ENCODE measurements at places on chromosomes 1 and 21. TPM values are rescaled to one million over a fixed set of nuclear protein-coding genes. Genes with fewer than 3 reads are reported as not detected.
A peak's percentile ranks its signal among the peaks of the same experiment; 100 is the strongest.

- no peak overlapping the region for H3K27ac ChIP-seq
- no peaks in the 10 kb centered on the region for H3K27me3 ChIP-seq
- no peak for DNase-seq
- H3K4me1 ChIP-seq, result no peaks in the 10 kb centered on the region
- no peaks in the 10 kb centered on the region for H3K36me3 ChIP-seq
Measured at GRCh38 chr1:70836456-70836855, 211.2 kb downstream of the PTGER3 start.

DNA sequence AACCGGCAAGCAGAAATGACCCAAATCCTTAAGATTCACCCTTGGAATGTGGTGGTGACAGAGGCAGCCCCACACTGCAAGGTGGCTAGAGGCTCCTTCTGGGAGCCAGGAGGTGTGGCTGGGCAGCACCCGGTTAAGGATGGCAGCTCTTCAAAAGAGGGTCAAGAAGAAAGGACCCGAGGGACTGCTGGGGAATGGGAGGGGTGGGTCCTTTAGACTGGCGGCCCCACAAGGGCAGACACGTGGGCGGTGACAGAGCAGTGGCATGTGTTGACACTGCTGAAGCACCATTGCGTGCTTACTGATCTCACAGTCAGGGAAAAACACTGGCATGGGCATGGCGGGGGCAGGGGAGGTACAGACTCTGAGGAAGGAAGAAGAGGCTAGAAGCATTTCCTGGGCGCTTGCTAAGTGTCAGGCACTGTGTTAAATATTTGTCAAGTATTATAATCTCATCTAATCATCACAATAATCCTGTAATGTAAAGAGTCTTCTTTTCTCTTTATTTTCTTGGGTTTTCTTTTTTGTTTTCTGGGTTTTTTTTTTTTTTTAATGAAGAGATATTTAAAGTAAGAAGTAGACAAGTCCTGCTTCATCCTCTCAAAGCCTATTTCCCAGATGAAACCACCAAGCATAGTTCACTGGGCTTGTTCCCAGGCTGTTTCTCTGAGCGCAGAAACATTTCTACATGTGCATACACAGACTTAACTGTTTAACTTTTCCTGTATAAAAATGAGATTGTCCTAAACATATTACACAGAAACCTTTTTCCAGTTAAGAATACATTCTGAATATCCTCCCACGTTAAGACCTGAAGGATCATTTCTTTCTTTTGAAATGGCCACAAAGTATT is 165.8 kb upstream of the EDN2 start:
- H3K4me3 ChIP-seq, result no peak overlapping the region
- H3K36me3 ChIP-seq, result no peaks in the 10 kb centered on the region
- peak; percentile 75 for DNase-seq
- no peaks in the 10 kb centered on the region for H3K27me3 ChIP-seq
- H3K4me1 ChIP-seq, result peaks cover 17% of the 10 kb centered on the region

GRCh38 chr1:174726167-174726879 is 273.4 kb upstream of the CACYBP start:
- no peak overlapping the region for H3K27ac ChIP-seq
- DNase-seq, result no peak
- H3K27me3 ChIP-seq, result no peaks in the 10 kb centered on the region

DNA sequence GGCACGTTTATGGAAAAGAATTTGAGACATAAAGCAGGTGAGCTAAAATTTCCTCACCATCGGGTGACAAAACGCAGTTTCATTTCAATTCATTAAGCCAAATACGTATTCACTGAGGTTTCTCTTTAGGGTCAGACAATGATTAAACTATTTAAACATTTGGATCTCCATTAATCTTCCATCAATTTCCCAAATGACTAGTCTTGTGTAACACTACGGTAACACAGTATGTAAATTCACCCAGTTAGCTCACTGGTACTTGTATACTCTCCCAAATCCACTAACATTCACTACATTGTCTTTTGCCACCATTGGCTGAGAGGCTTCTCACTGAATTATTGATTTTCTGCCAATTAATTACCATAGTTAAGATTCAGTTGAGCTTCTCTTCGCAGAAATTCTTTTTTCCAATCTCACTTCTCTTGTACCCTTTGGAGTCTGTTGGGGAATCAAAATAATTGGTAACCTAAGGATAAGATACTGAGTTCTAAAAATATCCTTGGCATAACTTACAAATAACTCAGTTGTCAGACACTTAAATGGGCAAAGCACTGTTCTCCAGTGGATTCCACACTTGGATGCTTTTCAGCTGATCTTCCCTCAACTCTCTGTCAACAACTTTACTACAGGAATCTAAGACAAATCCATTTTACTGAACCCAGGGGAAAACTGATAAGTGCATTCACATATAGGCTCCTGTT is 40.7 kb downstream of the SIPA1L2 start:
- H3K27me3 ChIP-seq, result no peaks in the 10 kb centered on the region
- H3K4me3 ChIP-seq, result no peak overlapping the region
- H3K36me3 ChIP-seq, result no peaks in the 10 kb centered on the region
- DNase-seq, result no peak

DNA sequence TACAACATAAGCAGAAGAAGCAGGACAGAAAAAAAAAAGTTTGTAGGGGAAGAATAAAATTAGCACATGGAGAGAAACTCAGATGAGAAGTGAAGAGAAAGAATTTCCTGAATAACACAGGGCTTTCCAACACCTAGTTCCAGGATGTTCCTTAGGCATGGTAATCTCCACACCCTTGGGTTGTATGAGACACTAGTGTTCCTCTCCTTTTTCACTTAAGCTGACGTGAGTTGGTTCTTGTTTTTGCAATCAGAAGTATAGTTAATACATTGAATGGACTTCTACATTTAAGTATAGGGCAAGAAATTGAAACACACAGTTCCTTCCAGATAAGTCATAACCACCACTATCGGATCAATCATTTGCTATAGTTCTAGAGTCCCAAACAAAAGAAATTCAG is 51.0 kb downstream of the LPAR3 start:
- peaks cover 2% of the 10 kb centered on the region for H3K4me1 ChIP-seq
- no peaks in the 10 kb centered on the region for H3K27me3 ChIP-seq
- no peak for DNase-seq
- no peak overlapping the region for H3K4me3 ChIP-seq
- no peak overlapping the region for H3K27ac ChIP-seq
- no peaks in the 10 kb centered on the region for H3K36me3 ChIP-seq

DNA sequence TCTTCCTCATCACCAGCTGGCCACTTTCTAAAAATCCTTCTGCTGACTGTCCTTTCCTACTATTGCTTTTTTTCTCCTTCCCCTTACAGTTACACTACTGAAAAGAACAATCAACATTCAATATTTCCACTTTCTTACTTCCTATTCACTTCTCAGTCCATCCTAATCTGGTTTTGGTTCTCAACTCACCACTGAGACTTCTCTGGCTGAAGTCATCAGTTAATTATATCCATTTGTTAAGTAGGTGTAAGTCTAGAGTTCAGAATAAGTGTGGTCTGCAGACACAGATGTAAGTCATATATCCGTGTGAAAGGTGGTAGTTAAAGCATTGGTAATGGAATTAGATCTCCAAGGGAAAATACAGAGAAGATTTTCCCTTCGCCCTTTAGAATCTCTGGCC is 21.4 kb downstream of the PEA15 start:
- no peak overlapping the region for H3K27ac ChIP-seq
- H3K4me1 ChIP-seq, result no peaks in the 10 kb centered on the region
- no peaks in the 10 kb centered on the region for H3K27me3 ChIP-seq
- peaks cover 98% of the 10 kb centered on the region for H3K36me3 ChIP-seq
- DNase-seq, result no peak

GRCh38 chr1:36981126-36981525 is 53.2 kb downstream of the GRIK3 start:
- H3K4me3 ChIP-seq, result no peak overlapping the region
- no peaks in the 10 kb centered on the region for H3K27me3 ChIP-seq
- no peaks in the 10 kb centered on the region for H3K36me3 ChIP-seq
- no peaks in the 10 kb centered on the region for H3K4me1 ChIP-seq
- DNase-seq, result no peak

DNA sequence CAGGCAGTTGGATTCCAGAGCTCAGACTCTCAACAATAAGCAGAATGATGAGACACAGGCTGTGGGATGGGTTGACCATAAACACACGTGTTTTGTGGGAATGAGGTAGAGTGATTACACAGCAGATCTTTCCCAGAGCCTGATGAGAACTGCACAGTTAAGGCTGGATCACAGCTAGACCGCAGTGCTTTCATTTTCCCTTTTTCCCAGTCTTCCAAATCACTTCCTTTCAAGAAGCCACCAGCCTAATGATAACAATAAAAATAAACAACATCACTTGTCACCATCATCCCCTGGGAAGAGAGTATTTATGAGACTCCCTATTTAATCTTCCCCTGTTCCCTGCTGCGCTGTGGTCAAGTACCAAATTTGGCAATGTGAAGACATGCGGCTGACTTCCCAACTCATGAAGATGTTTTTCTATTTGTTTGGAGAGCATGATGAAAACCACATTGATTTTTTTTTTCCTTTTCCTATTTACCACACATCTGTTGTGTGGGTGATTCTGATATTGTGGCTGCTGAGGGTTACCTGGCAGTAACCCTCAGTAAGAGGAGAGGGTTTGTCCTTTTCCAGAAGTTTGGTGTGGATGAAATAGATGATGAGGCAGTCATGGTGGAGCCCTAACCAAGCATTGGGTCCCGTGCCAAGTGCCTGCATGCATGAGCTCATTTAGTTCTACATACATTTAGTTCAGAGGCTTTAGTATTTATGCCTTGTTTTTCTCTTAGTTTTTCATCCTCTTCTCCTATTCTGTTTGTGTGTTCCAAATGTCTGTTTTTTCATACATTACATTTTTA is 248.9 kb upstream of the HOOK1 start:
- no peaks in the 10 kb centered on the region for H3K27me3 ChIP-seq
- no peak overlapping the region for H3K4me3 ChIP-seq
- no peak overlapping the region for H3K27ac ChIP-seq
- no peaks in the 10 kb centered on the region for H3K36me3 ChIP-seq
- H3K4me1 ChIP-seq, result peaks cover 14% of the 10 kb centered on the region
- DNase-seq, result no peak

GRCh38 chr1:12031039-12031980 is 12.0 kb downstream of the MIIP start:
- H3K27ac ChIP-seq, result peak overlapping the region; percentile 58
- peak; percentile 74 for DNase-seq
- no peak overlapping the region for H3K4me3 ChIP-seq
- peaks cover 10% of the 10 kb centered on the region for H3K4me1 ChIP-seq

DNA sequence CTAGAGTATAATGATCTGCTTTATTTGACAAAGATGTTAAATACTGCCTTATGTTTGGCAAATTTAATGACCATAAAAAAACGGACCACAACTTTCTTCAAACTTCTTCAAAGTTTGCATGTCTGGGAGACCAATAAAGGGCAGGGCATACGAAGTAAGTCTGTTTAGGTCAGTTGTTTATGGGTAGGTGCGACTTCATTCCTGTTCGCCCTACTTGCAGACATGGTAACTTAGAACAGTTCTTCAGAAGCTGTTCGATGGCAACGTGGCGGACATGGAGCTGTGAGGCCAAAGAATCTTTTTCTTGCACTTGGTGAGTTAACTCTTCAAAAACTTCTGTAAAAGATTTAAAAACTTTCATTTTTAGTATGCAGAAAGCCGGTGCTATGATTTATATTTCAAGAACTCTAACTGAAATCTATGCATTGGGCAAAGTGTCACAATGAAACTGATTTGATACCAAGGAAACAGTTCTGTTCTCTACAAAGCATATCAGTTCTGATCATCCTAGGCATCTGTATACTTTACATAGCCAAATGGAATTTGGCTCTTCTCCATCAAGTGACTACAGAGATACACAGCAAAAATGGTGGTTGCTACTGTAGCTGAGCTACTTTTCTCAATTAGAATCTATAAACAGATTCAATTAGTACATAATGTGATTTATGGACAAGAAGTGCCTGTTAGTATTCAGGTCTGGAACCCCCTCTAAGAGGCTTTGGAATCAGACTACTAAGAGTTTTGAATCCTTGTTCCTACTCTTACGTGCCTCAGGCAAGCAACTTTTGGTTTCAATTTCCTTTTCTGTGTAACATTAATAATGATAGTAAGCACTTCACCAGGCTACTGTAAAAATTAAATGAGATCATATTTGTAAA is 25.7 kb downstream of the C21orf91 start:
- no peaks in the 10 kb centered on the region for H3K27me3 ChIP-seq
- peak overlapping the region; percentile 47 for H3K4me3 ChIP-seq
- peak overlapping the region; percentile 85 for H3K27ac ChIP-seq
- peaks cover 13% of the 10 kb centered on the region for H3K36me3 ChIP-seq
- H3K4me1 ChIP-seq, result peaks cover 16% of the 10 kb centered on the region

DNA sequence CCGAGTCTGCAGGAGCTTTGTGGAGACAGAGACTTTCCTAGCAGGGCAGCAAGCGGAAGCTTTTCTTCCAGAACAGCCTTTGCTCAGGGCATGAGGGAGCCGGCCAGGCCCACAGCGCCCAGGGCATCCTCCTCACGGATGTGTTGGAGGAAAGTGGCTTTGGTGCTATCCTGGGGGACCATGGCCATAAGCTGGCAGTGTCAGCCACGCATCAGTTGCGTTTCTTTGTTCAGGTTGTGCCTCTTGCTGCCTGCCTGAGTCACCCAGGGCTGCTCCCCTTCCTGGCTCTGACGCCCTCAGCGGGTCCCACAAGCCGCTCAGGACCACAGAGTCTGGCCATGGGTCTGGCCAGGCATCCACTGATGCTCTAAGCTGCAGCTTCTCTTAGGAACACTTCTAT is 39.6 kb upstream of the PRSS38 start:
- H3K4me1 ChIP-seq, result no peaks in the 10 kb centered on the region
- peaks cover 10% of the 10 kb centered on the region for H3K36me3 ChIP-seq
- DNase-seq, result peak; percentile 53
- no peaks in the 10 kb centered on the region for H3K27me3 ChIP-seq

GRCh38 chr1:151334822-151335221 is 7.6 kb upstream of the PI4KB start:
- no peak overlapping the region for H3K27ac ChIP-seq
- H3K4me1 ChIP-seq, result no peaks in the 10 kb centered on the region
- H3K4me3 ChIP-seq, result no peak overlapping the region
- H3K36me3 ChIP-seq, result no peaks in the 10 kb centered on the region
- H3K27me3 ChIP-seq, result no peaks in the 10 kb centered on the region

DNA sequence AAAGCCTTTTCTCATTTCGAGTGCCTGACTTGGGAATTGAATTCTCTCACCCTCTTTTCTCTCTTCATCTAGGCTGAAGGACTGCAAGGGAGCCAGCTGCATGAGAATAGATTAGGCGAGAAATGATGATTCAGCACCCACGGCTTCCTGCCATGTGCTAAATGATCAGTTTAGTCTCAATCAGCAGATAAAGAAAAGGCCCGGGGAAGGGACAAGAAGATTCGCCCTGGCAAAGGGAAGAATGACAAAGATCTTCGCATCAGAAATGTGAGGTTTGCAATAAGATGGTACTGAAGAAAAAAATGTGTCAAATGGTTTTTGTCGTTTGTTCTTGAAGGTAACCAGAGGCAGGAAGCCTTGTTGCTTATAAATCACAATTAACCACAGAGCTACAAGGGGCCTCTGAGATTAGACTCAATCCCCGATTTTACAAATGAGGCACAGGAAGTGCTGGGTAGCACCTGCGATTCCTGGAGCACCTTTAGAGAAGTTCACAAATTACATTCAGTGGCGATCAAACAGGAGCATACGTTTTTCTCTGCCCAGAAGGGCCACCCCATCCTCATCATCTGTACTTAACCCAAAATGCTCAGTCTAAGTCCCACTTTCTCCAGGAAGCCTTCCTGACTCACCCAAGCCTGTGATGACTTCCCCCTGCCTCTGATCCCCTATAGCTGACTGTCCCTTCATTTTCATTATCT is 183.4 kb downstream of the ZNF281 start:
- no peak for DNase-seq
- H3K4me3 ChIP-seq, result no peak overlapping the region
- H3K27me3 ChIP-seq, result no peaks in the 10 kb centered on the region
- H3K27ac ChIP-seq, result no peak overlapping the region

The DTL gene
- total RNA-seq, result 1.7 TPM

The NHLH2 gene
- total RNA-seq, result 0.32 TPM

The PSMD4 gene
- 112 TPM for total RNA-seq

The TMEM81 gene
- total RNA-seq, result 3.5 TPM

The AMPD1 gene
- total RNA-seq, result not detected

The GPR37L1 gene
- total RNA-seq, result 0.06 TPM

The POLR3GL gene
- total RNA-seq, result 21.4 TPM
